ENCODE measurements at places on chromosomes 6 and 20. TPM values are rescaled to one million over a fixed set of nuclear protein-coding genes. Genes with fewer than 3 reads are reported as not detected.

The LYRM2 gene
- polyA plus RNA-seq: 53.8 TPM

DNA sequence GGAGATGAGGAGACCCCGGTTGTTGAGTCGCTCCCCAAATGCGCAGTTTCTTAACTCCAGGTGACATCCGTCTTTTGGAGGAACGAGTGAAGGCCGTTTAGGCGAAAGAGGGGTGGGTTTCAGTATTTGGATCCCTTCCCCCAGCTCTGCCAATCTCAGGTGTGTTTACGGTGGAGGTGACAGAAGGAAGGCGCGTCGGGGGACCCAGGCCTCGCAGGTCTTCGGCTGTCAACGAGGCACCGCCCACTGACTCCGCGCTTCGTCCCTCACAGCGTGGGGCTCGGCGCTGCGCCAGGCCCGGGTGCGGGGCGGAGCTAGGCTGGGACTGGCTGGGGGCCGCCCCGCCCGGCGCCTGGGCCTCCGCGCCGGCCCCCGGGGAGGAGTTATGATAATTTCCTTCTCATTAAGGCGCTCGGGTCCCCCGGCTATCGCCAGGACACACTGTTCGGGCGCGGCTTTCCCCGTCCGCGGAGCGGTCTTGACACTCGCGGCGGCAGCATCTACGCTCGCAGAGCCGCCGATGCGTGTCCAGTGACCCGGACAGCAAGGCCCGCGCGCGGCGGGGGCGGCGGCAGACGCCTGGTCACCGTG is at the start of gene TFAP2C:
Gene TFAP2C (plus strand): TSS at position 434 of the 591 bp plus-strand sequence. CDS start 239 bp downstream, outside the sequence.
- peak; percentile 57 for DNase-seq

DNA sequence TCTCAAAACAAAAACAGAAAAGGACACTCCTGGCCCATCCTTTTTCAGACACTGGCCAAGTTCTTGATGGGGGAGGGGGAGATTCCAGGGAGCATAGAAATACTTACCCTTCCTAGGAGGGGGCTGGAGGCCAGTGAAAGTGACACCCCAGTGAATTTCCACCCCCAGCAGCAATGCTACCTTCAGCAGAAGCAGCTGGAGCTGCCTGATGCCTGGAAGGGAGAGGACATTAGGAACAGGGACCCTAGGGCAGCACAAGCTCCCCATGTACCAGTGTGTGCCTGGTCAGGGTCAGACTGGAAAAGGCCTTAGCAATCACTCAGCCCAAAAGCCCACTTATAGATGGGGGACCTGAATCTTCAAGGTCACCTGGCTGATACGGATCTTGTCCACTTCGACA is 2.4 kb downstream of the MICAL1 start:
- no peak for DNase-seq

The WFDC5 gene
- not detected for polyA plus RNA-seq

The CHRNA4 gene
- 13.3 TPM for polyA plus RNA-seq
